IMR-90 (cell line): ENCODE measurements at places on chromosomes 12 and 14. TPM values are rescaled to one million over a fixed set of nuclear protein-coding genes. Genes with fewer than 3 reads are reported as not detected.
A peak's percentile ranks its signal among the peaks of the same experiment; 100 is the strongest.

DNA sequence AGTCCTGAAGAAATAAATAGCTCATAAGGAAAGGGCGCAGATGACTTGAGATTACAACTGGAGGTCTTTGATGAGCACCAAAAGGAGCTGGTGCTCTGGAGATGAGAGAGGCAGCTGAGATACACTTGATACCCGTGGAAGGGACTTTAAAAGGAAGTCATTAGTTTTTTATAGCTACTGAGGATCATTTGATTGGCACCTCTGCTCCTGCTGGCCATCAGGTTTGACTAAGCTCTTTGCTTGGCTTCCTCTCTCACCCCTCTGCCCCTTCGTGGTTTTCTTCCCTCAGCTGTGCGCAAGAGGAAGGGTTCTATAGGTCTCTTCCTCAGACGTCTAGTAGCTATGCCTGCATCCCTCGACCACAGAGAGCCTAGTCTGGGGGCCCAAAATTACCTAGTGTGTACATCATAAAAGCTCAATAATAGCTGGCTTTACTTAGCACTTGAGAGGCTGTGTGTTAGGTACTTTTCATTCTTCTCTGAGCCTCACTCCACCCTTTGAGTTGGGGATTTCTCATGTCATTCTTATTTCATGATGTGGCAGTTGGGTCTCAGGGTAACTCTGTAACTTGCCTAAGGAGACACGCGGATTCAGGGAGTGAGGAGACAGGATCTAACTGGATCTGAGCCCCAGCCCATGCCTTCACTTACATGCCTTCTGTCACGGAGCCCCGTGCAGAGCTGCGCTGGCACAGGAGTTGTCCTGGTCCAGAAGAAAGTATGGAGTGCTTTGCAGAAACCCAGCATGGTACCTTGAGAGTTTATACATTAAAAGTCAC lies 68.4 kb upstream of the ASPG start:
- DNase-seq: no peak

DNA sequence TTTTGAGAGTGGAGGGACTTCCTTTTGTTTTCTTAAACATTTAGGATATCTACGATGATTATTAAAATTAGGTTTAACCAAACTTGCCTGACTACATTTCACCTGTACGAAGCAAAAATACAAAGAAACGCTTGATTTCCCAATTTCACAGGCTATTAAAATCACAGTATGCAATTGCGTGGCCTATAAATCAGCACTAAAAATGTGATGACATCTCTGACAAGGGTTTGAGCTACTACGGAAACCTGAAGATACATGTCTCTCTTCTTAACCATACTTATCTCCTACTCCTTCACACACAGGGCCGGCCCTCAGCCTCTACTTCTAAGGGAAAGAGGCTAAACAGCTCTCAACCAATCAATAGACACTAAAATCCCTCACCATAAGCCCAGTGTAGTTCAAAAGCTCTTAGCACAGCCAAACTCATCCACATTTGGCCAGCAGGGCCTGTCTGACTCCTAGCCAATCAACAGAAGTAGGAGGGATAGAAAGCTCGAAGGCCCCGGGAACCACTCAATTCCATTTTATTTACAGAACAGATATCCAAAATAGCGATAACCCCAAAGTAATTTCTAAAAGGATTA lies 137.3 kb downstream of the FOXN3 start:
- no peak for DNase-seq

- no peak for DNase-seq
Observed at GRCh38 chr12:5033883-5034282, 9.8 kb upstream of the KCNA5 start.

GRCh38 chr12:119780786-119781434 lies 96.2 kb downstream of the CIT start:
- peak; percentile 37 for DNase-seq

The SOAT2 gene
- under 0.01 and 0.18 TPM in 2 replicates for total RNA-seq

The SLC17A8 gene
- total RNA-seq: not detected in 2 replicates

The TTC9 gene
- not detected in 2 replicates for total RNA-seq
